ENCODE measurements at places on chromosomes 2 and 18.

- no peak for DNase-seq
Observed at GRCh38 chr2:110865188-110865587, 132.8 kb downstream of the ACOXL start.

GRCh38 chr2:162025121-162025911, 48.7 kb downstream of the DPP4 start:
- no peak for DNase-seq

DNA sequence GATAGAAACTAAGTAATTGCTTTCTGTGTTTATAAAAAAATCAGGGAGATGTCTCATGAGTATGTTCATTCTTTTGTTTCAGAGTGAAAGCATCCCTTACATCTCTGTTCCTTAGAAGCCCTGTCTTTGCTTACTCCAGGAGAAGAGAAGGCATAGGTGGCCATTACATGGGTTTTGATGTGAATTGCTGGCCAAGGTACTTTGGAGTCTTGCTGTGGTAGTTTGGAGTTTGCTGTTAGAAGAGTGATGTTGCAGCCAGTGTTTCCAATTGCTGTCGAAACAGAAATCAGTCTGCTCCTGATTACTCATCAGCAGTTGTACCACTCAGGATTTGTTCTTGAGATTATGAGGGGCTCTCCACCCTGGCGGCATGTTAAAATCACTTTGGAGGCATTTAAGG, 97.8 kb upstream of the KLHL14 start:
- no peak for DNase-seq

GRCh38 chr2:148979164-148979918, 59.2 kb upstream of the LYPD6B start:
- DNase-seq = no peak

GRCh38 chr2:207505171-207505570, 24.6 kb upstream of the CREB1 start:
- DNase-seq = no peak

DNA sequence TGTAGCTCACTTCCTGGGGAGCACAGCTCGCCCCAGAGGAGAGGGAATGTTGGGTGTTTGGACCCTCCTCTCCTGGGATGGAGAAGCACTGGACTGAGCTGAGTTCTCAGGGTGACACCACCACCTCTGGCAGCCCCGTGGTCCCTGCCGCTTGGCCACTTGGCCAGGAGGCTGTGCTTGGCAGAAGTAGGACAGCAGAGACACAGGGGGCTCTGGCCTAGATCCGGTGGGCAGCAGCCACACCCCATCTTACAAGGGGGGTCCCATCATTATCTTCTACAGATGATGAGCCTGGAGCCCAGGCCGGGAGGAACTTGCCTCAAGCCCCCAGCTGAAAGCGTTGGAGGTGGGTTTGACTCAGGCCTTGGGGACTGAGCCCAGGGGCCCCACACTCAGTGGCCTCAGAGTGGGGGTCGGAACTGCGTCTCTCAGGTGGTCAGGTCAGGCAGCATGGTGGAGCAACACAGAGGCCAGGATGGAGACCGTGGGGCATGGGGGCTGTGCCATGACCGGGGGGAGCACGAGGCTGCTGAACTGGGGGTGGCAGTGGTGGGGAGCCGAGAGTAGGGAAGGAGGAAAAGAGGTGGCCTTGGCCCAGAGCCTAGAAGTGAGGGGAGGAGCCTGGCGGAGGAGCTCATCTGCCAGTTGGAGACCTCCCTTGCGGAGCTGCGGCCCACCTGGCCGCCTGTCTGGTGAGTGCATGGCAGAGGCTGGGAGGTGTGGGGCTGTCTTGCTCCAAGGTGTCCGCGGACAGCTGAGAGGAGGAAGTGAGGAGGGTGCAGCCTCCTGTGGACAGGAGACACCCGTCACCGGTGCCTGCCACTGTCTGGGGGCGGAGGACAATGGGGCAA, 63.6 kb upstream of the HDAC4 start:
- DNase-seq = no peak

- DNase-seq = no peak
Observed at GRCh38 chr2:223093436-223094241, 41.6 kb downstream of the KCNE4 start.

GRCh38 chr18:36203360-36203895, 16.1 kb downstream of the MOCOS start:
- DNase-seq = no peak

DNA sequence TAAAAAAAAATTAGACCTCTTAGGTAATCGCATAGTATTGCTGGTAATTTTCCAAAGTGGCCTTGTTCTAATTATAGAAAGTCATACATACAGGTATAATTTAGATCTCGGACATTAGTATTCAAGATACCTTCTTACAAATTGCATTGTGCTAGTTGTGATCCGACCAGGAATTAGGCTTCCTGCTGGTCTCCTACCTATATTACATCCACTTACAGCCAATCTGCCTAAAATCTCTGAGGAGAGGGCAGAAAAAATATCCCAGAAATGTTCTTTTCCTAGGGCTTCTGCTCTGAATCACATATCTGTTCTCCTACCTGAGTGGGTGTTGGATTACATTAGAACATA, 314.7 kb upstream of the GULP1 start:
- DNase-seq = no peak

GRCh38 chr2:173126819-173127218, 51.2 kb downstream of the MAP3K20 start:
- no peak for DNase-seq

DNA sequence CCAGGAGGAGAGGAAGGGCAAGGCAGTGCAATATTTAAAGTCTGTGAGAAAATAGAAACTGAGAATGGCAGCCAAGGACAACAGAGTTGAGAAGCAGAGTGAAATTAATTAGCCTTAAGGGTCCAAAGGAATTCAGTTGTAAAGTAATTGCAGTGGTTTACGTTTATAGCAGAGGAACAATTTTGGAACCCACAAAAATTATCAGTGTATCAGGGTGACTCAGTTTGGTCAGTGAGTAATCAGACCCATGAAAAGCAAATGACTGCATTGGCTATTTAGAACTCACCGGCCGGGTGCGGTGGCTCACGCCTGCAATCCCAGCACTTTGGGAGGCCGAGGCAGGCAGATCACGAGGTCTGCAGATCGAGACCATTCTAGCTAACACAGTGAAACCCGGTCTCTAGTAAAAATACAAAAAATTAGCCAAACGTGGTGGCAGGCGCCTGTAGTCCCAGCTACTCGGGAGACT, 245.8 kb upstream of the SLC39A10 start:
- no peak for DNase-seq

GRCh38 chr2:23397478-23397877, 12.5 kb downstream of the KLHL29 start:
- no peak for DNase-seq

DNA sequence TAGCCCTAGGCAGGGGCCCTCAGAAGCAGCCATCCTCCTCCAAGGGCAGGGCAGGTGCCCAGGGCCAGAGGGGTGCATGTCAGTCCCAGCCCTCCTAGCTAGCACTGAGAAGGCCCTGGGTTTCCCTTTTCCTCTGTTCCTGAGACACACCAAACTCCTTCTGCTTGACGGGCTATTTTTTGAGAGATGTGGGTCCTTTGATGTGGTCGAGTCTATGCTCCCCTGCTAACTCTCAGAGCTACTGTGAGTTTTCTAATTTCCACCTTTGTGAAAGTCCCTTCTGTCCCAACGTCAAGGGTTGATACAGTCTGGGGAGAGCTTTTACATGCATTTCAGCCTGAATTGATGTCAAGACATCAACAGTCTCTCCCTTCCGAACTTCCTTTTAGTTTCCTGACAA, 51.4 kb downstream of the TRPM8 start:
- DNase-seq = no peak

GRCh38 chr18:58195278-58195765, 151.3 kb downstream of the NEDD4L start:
- DNase-seq = peak; percentile 70

DNA sequence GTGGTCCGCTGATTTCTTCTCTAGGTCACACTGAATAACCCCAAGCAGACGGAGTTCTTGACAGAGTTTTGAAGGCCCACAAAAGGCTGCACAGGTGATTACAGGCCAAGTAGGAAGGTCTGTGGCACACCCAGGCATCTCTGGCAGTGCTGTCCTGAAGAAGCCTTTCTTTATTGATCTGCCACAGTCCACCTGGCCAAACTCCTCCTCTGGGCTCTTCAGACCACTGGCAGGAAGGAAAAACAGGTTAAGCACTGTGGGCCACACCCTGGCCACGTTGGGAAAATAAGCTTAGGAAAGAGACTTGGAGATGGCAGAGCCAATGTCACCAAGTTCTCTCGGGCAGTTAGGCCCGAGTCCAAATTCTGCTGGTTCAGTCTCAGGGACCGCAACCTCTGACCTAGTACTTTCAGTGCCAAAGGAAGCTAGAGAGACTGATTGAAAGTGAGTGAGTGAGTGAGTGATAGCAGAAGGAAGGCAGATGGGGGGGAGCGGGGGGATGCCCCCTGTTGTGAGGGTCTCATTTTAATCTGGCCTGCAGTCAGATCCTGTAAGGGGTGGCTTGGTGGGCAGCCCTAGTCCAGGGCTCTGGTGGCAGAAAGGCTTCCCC, 102.9 kb downstream of the TGFA start:
- DNase-seq = no peak

GRCh38 chr2:152449578-152449977, 114.6 kb downstream of the FMNL2 start:
- DNase-seq = no peak

GRCh38 chr2:161425728-161426454, 9.8 kb downstream of the TBR1 start:
- no peak for DNase-seq

DNA sequence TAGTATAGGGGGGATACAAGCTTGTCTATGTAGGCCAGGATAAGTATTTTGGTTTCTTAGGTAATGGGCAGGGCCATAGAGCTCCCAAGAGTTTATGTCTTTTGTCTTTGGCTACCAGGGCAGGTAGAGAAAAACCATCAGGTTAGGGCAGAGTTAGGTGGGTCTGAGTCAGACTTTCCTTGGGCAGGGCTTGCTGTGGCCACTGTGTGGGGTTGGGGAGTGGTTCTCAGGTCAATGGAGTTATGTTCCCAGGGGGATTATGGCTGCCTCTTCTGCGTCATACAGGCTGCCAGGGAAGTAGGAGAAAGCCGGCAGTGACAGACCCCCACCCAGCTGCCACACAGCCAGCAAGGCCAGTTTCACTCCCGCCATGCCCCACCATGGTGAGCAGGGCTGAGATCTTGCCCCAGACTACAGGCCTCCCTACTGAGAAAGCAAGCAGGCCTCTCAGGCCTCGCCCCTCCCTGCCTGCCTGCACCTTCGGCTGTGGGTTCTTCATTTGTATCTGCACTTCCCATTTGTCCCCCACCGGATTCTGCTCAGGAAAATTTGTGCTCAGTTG, 55.5 kb downstream of the RPIA start:
- DNase-seq = no peak

- no peak for DNase-seq
Observed at GRCh38 chr2:150019063-150019462, 431.5 kb upstream of the MMADHC start.

DNA sequence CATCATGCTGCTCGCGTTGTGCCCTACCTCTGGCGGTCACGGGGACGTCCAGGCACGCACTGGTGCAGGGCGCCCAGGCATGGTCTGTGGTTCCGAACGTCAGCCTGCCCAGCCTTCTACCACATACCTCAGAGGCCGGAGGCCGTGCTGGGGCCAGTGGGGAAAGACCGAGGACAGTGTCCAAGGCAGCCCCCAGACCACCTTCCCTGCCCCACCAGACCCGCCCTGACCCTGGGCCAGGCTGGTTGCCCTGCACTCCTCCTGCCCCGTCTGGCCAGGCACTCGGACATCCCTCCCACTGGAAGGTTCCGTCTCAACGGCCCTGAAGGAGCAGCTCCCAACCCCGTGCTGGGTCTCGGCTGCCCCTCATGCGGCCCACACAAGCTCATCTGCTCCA, 32.8 kb downstream of the SLC66A2 start:
- no peak for DNase-seq

DNA sequence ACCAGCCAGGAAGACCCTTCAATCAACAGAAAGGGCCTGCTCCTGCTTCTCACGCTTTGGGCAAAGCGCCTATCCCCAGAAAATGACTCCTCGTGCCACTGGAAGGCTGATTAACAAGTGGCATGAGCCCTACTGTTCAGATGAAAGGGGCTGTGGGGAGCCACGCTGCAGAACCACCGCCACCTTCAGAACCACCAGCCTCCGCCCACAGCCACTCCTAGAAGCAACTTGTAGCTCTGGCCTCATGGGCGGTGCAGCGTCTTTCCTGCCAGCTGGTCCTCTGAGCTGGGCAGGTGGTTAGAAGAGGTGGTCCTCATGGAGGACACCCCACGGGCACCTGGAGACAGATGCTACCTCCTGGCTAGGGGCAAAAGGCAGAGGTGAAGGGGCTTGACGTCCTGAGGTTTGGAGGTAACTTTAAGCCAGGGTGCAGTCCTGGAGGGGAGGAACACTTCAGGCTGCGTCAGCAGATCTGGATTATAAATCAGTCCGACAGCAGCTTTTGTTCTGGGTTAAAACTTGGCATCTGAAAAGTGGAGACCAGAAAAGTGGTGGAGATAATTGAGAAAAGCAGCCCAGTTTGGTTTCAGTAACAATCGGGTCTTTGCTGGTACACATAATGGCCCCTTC, 861 bp upstream of the SEMA4C start:
- no peak for DNase-seq

DNA sequence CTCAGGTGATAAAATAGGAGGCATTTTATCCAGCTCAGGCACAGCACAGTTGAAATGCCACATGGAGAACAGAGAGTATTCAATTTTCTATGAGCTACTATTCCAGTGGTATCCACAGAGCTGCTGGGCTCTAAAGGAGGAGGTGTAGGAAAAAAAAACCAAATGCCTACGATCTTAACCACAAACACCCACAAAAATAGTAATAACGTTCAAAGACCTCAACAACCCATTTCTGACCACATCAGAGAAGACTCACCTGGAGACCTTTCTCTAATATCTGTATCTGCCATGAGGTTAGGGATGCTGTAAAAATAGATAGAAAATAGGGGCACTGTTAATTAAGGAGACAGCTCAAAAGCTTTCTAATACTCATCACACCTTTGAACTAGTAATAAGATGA, 294.6 kb upstream of the PARD3B start:
- DNase-seq = no peak

DNA sequence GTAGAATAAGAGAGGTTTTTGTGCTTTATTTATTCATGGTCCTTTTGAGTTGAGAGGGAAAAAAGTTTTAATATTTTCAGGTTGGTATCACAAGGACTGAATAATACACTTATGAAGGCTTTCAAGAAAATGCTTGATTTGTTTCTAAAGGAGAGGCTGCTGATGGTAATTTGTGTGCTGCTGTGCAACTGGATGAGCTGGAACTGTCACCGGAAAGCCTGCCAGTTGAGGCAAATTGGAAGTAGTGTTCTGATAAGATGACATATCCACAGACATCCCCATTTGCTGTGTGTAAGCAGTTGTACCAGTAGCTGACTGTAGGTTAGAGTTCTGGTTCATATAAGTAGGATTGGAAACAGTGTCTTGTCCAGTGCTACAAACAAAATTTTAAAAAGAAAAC, 21.6 kb upstream of the CACNB4 start:
- DNase-seq = no peak

GRCh38 chr2:223487214-223487846, 114.8 kb downstream of the SCG2 start:
- DNase-seq = no peak

GRCh38 chr2:162298669-162299335, 19.7 kb downstream of the IFIH1 start:
- DNase-seq = no peak
